ENCODE measurements at places on chromosomes 16 and 17. TPM values are rescaled to one million over a fixed set of nuclear protein-coding genes. Genes with fewer than 3 reads are reported as not detected.

PERCC1 gene
- not detected for total RNA-seq

ZFP3 gene
- total RNA-seq, result 3.1 TPM

AOC3 gene
- total RNA-seq, result under 0.01 TPM

HBZ gene
- not detected for total RNA-seq

SERPINF2 gene
- total RNA-seq, result 0.79 TPM

NPIPA8 gene
- 0.79 TPM for total RNA-seq

ZNF423 gene
- total RNA-seq, result 1.2 TPM

TMC8 gene
- total RNA-seq, result under 0.01 TPM

TEX19 gene
- total RNA-seq, result under 0.01 TPM

KREMEN2 gene
- total RNA-seq, result 0.43 TPM

PLLP gene
- total RNA-seq, result 1.3 TPM

SP2 gene
- 2.4 TPM for total RNA-seq

TBX21 gene
- total RNA-seq, result not detected

EPN3 gene
- total RNA-seq, result 40.0 TPM

SLC6A4 gene
- total RNA-seq, result not detected

TANGO6 gene
- total RNA-seq, result 7.1 TPM

APOH gene
- not detected for total RNA-seq

KRTAP4-9 gene
- total RNA-seq, result not detected

CTRL gene
- total RNA-seq, result 0.79 TPM
